ENCODE measurements at places on chromosomes 1 and 21.

DNA sequence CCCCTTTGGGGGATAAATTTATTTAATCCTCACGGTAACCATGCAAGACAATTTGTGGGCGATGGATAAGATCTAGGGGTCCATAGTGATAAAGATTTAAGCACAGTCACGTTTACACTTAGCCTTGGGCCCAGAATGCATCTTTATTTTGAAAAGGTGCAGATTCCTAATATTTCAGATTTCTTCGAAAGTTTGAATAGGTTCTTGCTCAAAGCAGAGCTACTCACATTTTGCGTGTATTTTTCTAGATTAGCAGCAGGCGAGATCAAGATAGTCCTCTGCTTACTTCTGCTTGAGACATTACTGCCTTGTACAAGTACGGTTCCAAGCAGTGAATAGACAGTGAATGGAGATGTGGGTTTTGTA, 647 bp downstream of the TSEN15 start:
- no peak for DNase-seq

GRCh38 chr1:94020764-94021579, 100.0 kb downstream of the ABCA4 start:
- no peak for DNase-seq

DNA sequence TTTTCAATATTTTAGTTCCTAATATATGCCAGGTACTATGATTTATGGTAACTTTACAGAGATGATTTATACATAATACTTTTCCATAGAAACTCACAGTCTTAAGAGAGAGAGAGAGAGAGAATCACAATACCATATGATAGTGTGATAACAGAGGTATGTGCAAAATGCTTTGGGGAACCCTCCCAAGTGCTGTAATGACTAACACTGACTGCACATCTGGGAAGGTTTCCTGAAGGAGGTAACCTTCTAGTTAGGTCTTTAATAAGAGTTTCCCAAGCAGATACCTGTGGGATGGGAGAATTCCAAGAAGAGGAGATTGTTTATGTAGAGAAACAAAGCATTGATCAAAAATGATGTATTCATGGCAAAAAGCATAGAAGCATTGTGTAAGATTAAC, 34.6 kb upstream of the PIGC start:
- no peak for DNase-seq

DNA sequence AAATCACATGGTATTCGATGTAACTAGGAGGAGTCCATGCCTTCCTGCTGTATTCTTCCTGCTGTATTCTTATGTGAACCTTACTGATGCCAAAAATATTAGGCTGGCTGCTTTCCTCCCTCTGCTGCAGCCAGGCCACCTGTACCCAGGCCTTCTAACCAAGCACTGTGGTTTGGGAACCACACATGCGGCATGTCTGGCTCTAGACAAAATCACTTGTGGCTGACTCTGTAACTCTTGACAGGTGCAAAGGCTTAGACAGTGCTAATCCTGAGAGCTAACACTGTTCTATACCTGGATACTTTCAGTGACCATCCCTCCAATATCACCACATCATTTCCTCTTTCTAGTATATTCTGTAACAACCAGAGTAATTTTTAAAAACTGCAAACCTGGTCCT, 67.7 kb downstream of the PCP4 start:
- DNase-seq, result no peak

DNA sequence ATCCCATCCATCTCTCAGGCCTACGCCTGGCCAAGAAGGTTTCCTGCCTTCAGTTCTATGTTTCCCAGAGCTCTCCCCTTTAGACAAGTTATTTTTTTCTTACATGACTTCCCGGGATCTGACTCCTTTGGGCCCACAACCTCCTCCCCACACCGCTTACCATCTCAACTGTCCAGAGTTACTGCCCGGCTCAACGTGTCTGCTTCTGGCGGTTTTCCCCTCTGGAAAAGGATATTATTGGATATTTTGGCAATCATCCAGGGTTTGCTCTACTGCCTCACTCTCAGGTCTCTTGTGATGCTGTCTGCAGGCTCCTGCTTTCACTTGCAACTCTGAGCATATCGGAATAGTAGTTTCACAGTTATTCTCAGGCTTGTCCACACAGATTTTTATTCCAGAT, 318.2 kb upstream of the CAMK1G start:
- DNase-seq, result no peak

- DNase-seq, result no peak
Observed at GRCh38 chr1:6612641-6613360, 730 bp upstream of the PHF13 start.

DNA sequence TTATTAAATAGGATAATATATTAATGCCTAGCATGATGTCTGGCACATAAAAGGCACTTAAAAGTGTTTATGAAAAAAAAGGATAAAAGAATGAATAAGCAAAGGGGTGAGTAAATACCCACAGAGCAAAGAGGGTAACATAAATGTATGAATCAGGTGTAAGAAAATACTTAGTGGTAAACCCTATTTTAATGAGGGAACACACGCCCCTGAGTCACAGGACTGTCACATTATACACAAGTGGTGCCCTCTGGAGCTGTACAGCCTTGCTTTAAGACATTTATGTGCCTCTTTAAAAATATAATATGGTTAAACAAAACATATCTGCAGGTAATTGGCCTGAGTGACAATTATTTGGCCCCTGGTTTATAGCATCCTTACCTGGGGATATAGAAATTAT, 78.1 kb upstream of the PTBP2 start:
- DNase-seq, result no peak

GRCh38 chr1:96059736-96060135, 661.8 kb upstream of the PTBP2 start:
- no peak for DNase-seq

- DNase-seq, result no peak
Observed at GRCh38 chr1:48943393-48943792, 166.7 kb upstream of the BEND5 start.

DNA sequence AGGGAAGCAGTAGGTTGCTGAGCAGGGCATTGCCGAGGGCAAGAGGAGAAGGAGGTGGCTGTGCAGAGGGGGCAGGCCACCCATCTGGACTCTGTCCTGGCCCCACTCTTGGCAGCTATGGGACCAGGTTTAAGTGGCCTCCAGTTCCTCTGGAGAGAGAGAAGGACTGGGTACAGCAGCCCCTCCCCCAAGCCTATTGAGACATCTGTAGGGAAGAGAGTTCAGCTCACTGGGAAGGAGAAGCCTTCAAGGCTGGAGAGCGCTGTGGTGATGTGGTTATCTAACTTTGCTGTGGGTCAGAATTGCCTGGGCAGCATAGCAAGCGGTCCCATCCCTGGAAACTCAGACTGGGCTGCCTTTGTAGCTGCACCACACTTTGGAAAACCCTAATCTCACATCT, 93.9 kb downstream of the KCNJ15 start:
- no peak for DNase-seq
